Stimulated activated CD4-positive, alpha-beta T cell treated with anti-CD3 and anti-CD28 coated beads, Interleukin-4, amount 100 ng/mL, for 1 hour (primary cell): ENCODE measurements at places on chromosomes 2 and 18.

- no peak for DNase-seq
These were observed 177.2 kb upstream of the SCN7A start for GRCh38 chr2:166671235-166671634.

DNA sequence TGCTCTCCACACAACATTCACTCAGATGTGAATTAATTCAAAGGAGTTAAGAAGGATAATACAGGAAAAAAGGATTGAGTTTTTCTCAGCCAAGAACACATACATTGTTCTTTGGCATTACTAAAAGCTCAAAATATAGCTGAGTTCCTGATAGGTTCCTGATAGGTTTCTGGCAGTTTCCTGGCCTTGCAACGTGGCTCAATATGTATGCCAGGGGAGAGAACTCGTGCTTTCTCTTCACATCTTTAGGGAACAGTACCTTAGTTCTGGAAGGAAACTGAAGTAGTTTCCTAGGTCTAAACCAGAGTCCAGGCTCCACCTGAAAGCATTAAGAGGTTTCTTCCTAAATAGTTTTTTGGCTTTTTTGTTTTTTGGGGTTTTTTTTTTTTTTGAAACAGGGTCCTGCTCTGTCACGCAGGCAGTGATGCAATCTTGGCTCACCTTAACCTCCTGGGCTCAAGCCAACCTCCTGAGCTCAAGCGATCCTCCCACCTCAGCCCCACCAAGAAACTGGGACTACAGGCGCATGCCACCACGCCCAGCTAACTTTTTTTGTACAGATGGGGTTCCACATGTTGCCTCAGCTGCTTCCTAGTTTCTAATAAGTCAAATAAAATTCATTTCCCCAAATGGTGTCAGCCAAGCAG is 42.8 kb downstream of the ESCO1 start:
- DNase-seq = no peak

GRCh38 chr2:102514061-102514785 is 41.2 kb downstream of the SLC9A4 start:
- no peak for DNase-seq

- DNase-seq = no peak
These were observed 3.7 kb downstream of the ETAA1 start for GRCh38 chr2:67400560-67401485.

GRCh38 chr18:72376256-72376655 is 167.9 kb downstream of the CBLN2 start:
- DNase-seq = no peak

GRCh38 chr2:41723526-41723925 is 324.3 kb upstream of the PKDCC start:
- no peak for DNase-seq

- no peak for DNase-seq
These were observed 379.9 kb downstream of the PIK3C3 start for GRCh38 chr18:42334931-42335330.

GRCh38 chr2:151354807-151355206 is 2.6 kb upstream of the TNFAIP6 start:
- DNase-seq = no peak

DNA sequence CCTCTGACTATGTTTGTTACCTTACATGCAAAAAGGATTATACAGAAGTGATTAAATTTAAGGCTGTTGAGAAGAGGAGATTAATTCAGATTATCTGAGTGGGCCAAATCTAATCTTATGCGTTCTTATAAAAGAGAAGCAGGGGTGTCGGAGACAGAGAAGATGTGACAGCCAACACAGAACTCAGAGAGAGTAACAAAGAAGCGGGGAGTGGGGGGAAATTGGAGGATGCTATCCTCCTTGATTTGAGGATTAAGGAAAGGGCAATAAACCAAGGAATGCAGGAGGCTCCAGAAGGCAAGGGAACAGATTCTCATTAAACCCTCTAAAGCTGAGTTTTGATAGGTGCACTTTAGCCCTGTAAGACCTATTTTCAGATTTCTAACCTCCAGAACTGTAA is 291.3 kb upstream of the REG3G start:
- no peak for DNase-seq

DNA sequence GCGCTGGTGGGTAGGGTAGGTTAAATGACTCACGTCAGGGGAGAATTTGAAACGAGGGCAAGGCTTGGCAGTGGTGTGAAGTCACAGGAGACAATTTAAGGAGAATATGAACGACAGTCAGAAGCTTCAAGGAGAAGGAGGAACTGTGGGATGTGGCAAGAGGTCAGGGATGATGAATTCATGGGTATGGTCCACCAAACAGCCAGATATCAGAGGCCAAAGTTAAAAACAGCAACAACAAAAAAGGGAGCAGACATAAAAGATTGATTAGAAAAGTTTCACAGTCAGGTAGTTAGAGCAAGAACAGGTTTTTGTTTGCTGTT is 1.4 kb upstream of the ZNF396 start:
- no peak for DNase-seq

DNA sequence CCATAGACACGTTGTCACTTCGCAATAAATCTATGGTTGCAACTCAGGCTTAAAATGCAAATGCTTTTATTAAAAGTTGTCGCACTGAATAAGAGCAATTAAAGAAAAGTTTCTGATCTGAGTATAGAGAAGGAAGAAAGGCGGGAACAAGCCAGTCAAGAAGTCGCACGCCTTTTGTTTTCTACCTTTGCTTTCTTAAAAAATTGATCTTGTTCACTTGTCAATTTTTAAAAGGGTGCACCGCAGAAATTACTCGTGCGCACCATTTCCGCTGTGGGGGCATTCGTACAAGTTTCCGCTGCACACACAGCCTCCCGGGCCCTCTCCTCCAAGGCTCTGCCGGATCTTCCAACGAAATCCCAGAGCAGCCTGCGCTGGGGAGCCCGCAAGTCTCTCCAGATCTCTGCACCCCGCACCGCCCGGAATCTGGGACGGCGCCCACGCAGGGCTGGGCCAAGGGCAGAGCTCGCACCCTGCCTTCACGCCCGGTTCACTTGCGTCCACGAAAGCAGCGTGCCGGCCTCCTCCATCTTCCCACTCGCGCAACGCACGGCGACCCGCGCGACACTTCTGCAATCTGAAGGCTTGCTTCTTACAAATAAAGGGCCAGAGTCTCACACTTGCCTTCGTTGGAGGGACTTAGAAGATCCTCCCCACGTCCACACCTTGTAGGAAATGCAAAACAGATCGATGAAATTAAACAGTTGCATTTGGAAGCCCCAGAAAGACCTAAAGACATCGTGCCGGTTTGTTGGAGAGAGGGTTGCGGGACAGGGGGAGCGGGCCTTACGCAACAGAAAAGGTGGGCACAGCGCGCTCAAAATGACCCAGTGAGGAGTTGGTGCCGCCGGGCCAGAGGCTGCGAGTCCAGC is 2.6 kb upstream of the SALL3 start:
- no peak for DNase-seq

DNA sequence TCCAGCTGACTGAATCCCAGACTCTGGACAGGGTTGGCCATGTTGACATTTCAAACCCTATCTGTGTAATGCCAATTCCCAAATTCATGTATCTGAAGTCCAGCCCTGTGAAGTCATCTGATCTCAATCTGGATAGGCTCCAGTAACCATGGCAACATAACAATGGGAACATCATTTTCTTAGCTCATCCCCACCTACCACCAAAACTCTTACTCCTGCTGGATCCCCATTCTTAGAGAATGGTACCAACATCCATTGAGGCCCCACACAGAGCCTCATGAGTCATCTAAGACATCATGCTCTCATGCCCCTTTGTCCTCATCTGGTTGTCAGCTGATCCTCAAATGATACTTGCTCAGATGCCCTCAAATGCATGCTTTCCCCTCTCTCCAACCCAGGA is 58.9 kb upstream of the TEX51 start:
- DNase-seq = no peak

DNA sequence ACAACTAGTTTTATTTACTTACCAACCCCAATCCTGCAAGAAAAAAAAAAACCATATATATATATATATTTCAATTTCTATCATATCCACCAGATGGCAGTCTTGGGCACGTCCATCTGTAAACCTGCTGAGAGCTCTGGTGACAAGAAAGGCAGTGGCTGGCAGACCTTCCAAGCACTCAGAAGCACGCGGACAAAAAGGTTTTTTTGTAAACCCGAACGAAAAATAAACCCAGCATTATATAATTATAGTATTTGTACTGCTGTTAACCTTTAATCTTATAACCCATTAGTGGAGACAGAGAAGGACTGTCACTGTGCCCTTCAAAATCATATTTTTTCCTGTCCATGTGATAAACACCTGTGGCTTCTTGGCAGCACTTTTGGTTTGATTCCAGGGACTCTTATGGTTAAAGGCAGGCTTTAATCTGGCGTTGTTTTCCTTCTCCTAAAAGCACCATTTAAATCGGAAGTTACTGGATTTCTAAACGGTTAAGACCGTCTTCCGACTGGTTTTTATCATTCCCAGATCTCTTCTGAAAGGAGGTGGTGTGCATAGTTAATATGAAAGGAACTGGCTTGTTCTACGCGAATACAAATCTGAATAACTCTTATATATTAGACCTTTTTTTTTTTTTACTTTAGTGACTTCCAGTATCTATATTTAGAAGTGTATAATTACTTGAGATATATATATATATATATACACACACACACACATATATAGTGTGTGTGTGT is 31.0 kb upstream of the SLC3A1 start:
- DNase-seq = peak; percentile 37

- DNase-seq = no peak
These were observed 28.3 kb downstream of the ANXA4 start for GRCh38 chr2:69770193-69770702.
